ENCODE measurements at places on chromosomes 2 and 18.

DNA sequence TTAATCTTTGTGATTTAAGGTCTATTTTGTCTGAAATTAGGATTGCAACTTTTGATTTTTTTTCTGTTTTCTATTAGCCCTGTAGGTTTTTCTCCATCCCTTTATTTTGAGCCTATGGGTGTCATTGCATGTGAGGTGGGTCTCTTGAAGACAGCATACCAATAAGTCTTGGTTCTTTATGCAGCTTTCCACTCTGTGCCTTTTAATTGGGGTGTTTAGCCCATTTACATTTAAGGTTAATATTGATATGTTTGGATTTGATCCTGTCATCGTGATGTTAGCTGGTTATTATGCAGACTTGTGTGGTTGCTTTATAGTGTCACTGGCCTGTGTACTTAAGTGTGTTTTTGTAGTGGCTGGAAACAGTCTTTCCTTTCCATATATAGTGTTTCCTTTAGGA lies 17.7 kb downstream of the EHBP1 start:
- DNase-seq, result no peak

DNA sequence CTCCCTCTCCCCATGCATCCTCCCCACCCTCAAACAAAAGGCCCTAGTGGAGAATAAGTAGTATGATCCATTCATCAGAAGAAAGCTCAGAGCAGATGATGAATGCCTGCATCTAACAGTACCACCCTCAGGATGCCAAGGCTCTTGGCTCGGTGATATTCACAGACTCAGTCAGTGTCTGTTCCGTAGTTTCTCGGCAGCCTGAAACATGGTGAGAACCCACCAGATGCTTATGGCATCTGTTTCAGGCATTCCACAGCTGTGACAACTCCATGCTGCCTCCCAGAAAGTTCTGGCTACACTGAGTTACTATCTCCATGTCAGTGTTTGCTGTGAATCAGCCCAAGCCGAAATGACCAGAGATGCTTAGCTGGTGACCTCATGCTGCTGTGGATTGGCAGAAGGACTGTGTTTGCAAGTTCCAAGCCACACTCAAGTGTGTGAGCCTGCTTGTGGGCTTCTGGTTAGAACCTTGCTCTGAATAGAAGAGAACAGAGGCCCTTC lies 83.9 kb downstream of the WDSUB1 start:
- no peak for DNase-seq

DNA sequence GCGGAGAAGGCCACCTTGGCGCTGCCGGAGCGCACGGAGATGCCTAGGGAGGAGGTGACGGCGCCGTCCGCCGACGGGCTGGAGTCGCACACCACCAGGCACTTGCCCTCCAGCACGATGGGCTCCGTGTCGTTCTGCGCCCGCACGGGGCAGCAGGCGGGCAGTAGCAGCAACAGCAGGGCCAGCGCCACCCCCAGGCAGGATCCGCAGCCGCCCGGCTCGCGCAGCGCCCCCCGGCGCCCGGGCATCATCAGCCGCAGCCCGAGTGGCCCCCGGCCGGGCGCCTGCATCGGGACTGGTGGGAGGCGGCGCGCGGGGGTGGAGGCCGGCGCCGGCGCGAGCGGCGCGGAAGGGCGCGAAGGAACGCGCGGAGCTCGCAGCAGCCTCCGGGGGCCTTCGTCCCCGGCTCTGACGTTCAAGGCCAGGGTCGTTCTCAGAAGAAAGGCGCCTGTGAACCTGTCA lies 2.2 kb downstream of the CBLN2 start:
- no peak for DNase-seq

GRCh38 chr2:88187038-88187676 lies 17.0 kb downstream of the THNSL2 start:
- no peak for DNase-seq

DNA sequence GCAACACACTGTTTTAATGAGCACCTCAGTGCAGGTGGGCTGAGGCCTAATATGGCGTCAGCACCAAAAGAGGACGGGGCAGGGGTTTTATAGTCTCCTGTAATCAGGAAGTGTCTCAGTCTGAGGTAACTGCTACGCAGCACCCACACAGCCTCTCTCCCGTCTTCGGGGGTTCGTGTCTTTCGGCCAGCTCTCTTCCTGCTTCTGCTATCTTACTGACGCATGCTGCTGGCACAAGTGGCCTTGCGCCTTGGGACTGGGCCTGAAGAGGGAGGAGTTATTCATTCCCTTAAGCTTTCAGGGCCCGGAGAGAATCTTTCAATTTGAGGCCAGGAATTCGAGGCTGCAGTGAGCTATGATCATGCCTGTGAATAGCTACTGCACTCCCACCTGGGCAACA lies 14.5 kb upstream of the PAPOLG start:
- DNase-seq, result no peak

Data from naive thymus-derived CD4-positive, alpha-beta T cell (primary cell).